Stimulated activated CD4-positive, alpha-beta T cell treated with anti-CD3 and anti-CD28 coated beads, Interleukin-1b, Interleukin-23, amount 100 ng/mL, for 1 hour (primary cell): ENCODE measurements at places on chromosomes 16 and 17.

GRCh38 chr17:40321961-40322357 is 13.0 kb downstream of the RARA start:
- no peak for DNase-seq

DNA sequence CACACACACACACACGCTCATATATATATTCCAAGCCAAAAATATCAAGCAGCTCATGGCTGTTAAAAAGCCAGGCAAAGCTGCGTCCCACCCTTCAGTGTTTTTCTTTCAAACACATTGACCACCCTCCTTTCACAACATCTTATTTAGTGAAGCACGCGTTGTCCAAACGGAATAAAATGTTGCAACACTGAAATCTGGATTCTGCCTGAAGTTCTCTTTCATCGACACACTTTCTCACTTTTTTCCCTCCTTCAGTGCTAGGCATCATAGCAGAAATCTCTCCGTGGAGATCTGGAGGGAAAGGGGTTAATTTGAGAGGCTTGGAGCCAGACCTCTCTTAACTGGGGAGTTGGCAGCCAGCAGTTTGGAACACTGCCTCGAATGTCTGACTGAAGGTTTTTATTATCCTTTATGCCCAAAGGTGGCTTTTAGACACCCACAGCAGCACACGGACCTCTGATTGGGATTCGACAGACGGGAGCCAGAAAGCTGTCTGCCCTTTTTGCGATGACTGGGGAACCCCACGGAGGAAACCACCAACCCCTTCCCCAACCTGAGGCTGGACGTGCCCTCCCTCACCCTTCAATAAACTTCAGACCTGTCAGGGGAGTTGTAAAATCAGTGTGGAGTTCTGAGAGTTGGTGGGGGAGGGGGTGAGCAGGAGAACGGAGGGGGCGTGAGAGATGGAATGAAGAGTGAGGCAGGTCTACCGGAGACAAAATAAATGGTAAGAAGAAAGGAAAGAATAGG is 833.6 kb upstream of the SOX9 start:
- no peak for DNase-seq

GRCh38 chr17:28735242-28735722 is 6.7 kb downstream of the NEK8 start:
- DNase-seq: no peak

GRCh38 chr16:70399381-70399780 is 39.5 kb downstream of the ST3GAL2 start:
- no peak for DNase-seq

GRCh38 chr17:67273900-67274299 is 28.9 kb upstream of the HELZ start:
- no peak for DNase-seq

DNA sequence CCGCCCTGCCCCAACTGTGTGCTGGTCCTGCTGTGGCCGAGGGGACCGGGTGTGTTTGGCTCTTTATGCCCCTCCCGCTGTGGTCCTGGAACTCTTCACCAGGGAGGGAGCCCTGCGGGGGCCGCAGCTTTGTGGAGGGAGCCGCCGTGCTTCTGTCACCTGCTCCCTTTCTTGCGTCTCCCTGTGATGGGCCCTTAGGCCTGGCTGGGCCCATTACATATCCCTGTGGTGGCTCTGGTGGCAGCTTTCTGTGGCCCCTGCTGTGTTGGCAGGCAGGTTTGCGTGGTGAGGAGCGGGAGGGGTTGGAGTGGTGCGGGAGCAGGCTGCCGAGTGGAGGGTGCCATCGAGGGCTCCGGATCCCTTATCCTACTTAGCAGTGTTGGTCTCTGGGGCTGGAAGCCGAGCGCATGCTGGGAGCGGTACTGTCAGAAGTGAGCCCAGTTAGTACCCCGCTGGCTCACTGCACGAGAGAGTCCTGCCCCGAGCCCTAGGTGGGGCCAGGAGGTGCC is 60.4 kb downstream of the PDPK1 start:
- no peak for DNase-seq

GRCh38 chr16:56310690-56311089 is 114.7 kb downstream of the AMFR start:
- no peak for DNase-seq

- no peak for DNase-seq
Observed at GRCh38 chr17:77725846-77726245, 232.7 kb upstream of the TNRC6C start.

GRCh38 chr16:9658164-9658563 is 524.1 kb downstream of the GRIN2A start:
- no peak for DNase-seq

DNA sequence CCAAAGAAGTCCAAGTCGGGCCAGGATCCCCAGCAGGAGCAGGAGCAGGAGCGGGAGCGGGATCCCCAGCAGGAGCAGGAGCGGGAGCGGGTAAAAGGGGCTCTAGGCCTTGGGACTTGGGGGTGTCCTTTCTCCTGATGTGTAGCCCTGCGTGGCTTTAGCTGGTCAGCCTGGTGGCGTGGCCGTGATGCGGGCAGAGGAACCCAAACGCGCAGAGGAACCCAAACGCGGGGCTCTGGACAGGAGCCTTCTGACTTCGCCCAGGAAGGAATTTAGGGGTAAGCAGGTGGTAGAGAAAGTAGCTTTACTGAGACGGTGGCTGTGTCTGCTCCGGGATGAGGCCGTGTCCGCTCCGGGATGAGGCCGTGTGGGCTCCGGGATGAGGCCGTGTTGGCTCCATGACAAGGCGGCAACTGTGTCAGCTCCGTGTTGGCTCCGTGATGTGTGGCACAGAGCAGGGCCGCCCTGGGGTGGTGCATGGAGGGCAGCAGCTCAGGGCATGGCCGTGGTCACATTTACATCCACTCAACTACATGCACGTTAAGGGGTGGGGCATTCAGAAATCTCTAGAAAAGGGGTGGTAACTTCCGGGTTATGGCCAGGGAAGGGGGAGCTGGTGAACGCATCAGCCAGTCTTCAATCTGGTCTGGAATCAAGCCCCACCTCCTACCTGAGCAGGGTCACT is 19.5 kb downstream of the ASPSCR1 start:
- no peak for DNase-seq

DNA sequence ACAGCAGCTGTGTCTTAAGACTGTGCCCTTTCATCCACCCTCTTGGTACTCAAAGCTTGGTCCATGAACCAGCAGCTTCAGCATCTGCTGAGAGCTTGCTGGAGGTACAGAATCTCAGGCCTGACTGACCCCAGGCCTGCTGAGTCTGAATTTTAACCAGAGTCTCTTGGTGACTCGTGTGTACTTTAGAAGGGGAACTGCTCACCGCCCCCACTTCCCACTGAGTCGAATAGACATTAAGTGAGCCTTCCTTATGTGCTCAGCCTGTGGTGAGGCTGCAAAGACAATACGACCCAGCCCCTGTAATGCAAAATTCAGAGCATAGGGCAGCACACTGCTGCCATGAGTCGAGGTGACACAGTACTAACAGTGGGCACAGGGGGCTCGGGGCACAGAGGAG is 662.8 kb downstream of the WWOX start:
- DNase-seq: no peak

- no peak for DNase-seq
Observed at GRCh38 chr17:59811209-59811608, 81.5 kb downstream of the TUBD1 start.

DNA sequence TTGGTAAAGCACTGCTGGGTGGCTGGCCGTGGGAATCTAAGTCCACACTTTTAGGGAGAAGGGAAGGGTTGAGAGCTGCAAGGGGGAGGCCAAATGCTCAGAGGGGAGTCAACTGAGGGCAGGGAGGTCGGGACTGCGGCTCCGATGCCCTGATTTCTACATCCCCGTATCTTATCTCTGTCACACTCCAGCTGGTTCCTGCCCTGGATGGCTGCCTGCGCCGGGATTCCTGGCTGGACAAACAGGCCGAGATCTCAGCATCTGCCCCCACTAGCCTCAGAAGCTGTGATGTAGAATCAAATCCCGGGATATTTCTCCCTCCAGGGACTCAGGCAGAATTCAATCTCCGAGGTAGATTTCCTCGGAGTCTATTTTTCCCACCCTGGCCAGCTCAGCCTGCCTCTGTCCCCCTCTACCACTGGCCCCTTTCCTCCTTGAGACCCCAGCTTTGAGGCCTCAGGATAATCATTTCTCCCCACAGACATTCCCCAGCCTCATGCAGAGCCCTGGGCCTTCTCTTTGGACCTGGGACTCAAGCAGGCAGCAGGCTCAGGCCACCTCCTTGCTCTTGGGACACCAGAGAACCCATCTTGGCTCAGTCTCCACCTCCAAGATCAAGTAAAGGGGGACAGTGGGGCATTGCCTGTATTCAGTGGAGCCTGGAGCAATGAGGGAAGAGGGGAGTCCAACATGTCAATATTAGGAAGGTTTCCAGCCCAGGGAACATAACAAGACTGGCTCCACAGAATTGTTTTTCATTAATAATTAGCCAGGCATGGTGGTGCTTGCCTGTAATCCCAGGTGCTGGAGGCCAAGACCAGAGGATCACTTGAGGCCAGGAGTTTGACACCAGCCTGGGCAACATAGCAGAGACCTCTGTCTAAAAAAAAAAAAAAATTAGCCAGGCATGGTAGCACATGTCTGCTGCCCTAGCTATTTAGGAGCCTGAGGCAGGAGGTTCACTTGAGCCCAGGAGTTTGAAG is 1.8 kb downstream of the SHBG start:
- no peak for DNase-seq

DNA sequence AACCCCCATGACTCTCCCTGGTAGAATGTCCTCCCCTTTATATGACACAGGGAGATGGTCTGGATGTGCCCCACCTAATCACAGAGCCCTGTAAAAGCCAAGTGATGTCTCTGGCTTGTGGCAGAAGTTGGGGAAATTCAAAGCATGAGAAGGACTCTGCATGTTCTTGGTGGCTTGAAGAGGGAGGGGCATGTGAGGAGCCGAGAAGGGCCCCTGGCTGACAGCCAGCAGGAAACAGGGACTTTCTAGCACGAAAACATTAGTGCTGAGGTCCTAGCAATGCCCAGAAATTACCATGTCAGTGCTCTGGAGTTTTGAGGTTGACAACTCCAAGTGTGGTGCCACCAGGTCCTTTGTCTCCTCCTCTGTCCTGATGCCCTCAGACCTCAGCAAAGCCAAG is 75.9 kb downstream of the USP22 start:
- DNase-seq: no peak

GRCh38 chr16:21685034-21685455 is 21.3 kb downstream of the OTOA start:
- DNase-seq: no peak

DNA sequence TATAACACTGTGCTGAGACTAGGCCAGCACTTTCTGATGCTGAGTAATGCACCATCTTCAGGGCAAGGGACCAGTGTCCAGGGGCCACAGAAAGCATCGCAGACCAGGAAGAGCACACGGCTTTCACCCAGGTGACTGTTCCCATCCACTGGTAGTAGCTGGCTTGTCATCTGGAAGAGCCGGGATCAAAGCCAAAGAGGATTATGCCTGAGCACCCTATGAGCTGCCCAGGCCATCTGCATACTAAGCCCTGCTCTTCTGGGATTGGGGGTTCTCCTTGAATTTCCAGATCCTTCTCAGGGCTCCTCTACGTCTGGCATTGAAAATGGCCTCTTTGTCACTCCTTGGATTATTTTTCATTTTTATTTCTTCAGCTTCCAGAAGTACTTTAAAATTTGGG is 140.7 kb downstream of the IRX3 start:
- no peak for DNase-seq

DNA sequence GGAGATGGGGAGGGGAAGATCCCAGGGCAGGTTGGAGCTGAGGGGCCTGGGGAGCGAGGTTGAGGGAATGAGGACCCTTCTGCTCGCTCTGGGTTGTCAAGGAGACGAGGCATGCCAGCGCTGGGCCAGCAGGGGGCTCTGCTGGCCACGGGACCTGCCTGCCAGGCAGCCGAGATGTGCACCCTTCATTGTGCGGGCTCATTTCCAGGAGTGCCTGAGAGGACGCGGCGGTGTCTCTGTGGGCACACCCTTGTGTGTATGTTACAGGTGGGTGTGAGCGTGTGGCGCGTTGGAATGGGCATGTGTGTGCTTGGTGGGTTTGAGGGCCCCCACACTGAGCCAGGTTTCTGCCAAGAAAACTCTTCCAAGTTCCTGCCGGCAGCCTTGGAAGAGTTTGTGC is 15.9 kb downstream of the ARHGAP23 start:
- peak; percentile 27 for DNase-seq

DNA sequence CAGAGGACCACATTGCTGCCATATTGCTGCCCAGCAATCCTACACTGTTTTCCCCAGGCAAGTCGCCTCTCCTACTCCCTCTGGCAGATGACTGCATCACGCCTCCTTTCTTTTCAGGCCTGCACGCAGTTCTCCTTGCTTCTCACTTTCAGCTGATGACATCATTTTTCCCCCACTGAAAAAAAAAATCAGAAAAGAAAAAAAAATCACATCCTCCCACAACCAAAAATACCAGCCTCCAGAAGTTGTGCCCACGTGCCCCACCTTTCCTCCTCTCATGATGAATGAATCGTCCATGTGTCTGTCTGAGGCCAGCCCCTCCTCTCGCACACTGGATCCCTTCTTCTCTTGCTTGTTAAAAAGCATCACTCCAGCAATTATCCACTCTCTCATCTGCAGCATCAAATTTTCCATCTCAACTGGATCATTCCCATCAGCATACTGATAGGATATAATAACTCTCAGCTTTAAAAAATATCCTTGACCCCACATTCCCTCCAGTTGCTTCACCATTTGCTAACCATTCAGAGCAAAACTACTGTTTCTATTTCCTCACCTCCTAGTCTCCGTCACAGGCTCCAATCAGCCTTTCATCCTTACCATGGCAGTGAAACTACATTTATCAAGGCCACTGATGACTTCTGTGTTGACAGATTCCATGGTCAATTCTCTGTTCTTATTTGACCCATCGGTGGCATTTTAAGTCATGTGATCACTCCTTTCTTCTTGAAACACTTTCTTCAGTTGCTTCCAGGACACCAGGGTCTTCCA is 30.1 kb upstream of the DYNLL2 start:
- no peak for DNase-seq

- no peak for DNase-seq
Observed at GRCh38 chr17:80107231-80108021, 6.0 kb downstream of the GAA start.

GRCh38 chr16:14337303-14338191 is 266.4 kb downstream of the MRTFB start:
- DNase-seq: no peak

DNA sequence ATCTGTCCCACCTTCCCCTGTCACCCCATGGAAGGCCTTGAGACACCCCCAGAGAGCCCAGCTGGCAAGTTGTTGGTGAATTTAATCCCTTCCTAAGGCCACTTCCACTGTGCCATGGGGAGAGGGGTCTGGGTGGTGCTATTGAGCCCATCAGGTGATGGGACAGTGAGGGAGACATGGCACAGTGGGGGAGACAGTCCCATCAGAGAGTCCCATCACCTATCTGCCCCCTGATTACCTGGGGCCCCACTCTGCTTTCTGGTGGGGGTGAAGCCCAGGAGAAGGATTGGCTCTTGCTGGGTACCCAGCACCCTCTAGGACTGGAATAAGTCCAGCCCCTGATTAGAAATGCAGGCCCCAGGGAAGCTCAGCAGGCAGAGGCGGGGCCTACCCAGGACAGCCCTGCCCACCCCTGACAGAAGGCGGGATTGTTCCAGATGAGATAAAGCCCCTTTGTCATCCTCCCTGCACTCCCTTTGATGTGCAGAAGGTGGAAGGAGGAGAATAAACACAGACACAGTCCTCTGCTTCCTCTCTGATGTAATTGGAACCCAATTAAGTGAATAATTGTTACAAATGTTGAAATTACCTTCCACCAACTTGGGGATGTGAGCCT is 18.9 kb downstream of the TMEM132E start:
- no peak for DNase-seq
